Heart right ventricle (tissue), 16 donors: ENCODE measurements at places on chromosomes 12 and 14.
A peak's percentile ranks its signal among the peaks of the same experiment; 100 is the strongest.

DNA sequence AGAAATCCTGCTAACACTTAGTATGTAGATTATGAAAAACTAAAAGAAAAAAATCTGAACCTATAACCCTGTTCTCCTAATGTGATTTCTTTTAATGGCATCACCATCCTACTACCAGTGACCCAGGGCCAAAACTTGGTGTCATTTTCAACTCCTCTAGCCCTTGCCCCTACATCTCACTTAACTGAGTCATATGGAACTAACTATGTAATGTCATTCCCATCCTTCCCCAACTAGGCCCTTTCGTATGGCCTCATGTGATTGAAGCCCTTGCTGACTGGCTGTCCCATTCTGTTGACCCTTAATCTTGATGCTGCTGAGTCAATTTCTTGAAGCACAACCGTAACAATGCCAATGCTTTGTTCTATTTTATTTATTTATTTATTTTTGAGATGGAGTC is 7.6 kb downstream of the DMAC2L start:
- DNase-seq: no peak

DNA sequence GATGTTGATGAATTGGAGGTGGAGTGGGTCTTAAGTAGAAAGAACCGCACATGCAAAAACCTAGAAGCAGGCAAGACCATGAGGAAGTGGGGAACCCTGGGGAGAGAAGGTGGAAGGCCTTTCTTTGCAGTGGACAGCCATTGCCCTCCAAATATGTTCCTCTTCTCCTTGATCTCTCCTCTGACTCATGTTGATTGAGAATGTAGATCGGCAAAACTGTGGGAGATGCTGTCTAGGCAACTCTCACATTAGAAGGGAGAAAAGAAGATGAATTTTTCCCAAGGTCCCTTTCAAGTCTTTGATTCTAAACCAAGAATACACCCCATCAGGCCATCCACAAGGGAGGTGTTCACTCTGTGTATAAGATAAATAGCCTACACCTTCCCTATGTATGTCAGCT is 257.5 kb downstream of the MSRB3 start:
- DNase-seq: no peak

GRCh38 chr12:24201258-24201970 is 251.9 kb upstream of the SOX5 start:
- DNase-seq: no peak

DNA sequence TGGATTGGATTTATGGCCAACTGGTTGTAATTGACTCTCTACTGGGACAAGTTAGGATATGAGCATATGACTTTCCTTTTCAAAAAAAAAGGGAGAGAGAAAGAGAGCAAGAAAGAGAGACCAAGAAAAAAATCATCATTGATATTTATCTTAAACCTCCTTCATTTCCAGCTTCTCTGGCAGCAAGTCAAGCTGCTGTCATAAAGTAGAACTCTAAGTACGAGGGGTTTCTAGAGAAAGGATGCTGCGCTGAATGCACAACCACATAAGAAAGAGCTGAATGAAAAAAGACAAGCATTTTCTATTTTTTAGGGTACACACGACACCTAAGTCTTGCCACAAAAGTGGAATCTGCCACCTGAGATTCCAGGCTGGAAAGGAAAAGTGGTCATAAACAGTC is 182.6 kb downstream of the SLC25A21 start:
- DNase-seq: no peak

- no peak for DNase-seq
Observed at GRCh38 chr12:67046062-67046461, 223.1 kb upstream of the CAND1 start.

- DNase-seq: no peak
Observed at GRCh38 chr14:88482524-88482923, 72.3 kb downstream of the PTPN21 start.

DNA sequence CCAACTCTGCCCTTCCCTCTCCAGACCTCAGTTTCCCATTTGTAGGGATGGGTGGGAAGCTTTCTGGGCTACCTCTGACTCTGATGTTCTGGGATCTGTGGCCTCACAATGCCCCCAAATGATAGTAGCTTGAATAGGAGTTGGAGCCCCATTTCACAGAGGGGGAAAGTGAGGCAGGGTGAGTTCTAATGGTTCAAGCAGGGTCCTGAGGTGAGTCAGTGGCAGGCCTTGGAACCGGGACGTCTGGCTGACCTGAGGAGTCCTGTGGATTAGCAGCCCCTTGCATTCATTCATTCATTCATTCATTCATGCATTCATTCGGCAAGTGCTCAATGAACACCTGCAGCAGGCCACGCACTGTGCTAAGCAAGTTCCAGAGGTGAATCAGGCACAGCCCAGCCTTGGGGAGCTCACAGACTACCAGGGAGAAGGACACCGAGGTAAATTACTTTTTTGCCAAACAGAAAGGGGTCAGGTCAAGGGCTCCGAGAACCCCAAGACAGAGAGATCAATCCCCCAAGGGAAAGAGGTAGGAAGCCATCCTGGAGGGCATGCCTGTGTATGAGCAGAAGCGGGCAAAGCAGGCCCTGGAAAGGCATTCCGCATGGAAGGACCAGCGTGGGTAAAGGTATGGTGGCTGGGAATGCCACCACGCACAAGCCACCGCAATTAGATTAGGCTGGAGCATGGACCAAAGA is 818 bp upstream of the TMEM119 start:
- no peak for DNase-seq

DNA sequence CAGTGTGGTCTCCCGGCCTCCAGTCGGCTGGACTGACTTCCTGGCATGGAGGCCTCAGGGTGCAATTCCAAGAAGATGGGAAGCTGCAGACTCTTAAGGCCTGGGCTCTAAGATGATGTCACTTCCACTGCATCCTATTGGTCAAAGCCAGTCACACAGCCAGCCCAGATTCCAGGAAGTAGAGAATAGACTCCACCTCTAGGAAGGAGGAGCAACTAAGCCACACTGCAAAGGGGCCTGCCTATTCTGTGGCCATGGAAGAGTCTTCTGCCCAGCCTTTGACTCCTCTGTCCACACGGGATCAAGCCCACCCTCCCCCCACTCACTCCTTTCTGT is 103.9 kb upstream of the RFLNA start:
- DNase-seq: no peak

DNA sequence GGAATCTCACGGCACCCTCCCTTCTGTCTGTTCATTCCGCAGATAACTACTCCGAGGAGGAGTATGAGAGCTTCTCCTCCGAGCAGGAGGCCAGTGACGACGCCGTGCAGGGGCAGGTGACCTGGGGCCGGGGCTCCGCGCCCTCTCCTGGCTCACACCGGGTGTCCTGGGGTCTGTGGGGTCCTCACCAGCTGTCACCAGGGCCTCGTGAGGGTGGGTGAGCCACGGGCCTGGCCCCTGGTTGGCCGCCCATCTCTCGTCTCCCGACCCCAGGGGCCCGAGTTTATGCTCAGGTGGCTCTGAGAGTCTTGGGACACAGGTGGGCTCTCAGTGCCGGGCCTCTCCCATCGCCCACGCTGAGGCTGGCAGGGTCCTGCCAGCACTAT is 30.3 kb upstream of the TEX22 start:
- DNase-seq: peak; percentile 11

GRCh38 chr14:51367600-51367931 is 127.5 kb downstream of the TMX1 start:
- DNase-seq: no peak

GRCh38 chr12:132153501-132154340 is 9.5 kb downstream of the NOC4L start:
- DNase-seq: peak; percentile 63

DNA sequence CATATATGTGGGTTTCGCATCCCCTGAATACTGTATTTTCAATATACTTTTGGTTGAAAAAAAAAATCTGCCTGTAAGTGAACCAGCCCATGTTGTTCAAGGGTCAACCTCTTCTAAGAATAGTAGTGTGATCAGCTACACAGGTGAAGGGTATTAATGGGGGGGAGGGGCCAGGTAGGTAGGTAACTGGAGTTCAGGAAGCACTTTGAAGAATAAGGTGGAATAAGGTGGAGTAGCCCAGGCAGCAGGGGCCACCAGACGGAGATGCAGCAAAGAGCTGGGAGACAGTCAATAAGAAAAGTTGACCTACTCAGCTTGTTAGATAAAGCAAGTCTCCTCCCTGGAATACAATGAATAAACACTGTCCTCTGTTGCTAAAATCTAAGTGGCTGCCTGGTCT is 9.3 kb downstream of the LDHB start:
- no peak for DNase-seq

- no peak for DNase-seq
Observed at GRCh38 chr12:108697905-108698304, 33.4 kb downstream of the CORO1C start.

DNA sequence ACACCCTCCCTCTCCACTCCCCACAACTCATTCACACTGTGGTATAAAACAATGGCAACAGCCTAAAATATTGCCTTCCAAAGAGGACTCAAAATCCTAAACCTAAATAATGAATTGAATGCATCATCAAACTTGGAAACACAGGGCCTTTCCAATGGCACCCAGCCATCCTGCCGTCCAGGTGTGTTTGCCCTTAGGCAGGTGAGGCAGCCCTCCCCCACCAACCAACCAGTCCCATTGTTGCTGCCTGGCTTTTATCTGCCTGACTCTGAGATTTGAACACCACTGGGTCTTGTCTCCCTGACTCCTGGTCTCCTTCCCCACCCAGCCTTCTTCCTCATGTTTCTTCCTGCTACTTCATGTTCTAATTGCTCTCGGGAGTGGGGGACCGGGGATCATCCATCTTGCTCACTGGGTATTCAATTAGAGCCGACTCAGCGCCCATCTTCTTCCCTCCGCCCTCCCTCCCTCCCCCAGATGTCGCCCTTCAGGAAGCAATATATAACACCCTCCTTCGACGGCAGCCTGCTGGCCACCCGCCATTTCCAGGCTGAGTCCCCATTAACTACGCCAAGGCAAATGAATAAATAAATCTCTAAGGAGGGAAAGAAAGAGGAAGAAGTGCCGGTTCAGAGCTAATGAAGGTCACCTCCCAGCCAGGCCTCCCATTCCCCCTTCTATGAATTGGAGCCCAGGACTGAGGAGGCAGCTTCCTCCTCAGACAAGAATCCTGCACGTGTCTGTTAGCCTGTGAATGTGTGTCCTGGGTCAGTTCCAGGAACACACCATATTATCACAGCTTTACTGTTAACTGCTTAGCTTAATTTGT is 36.3 kb upstream of the NTF3 start:
- no peak for DNase-seq

DNA sequence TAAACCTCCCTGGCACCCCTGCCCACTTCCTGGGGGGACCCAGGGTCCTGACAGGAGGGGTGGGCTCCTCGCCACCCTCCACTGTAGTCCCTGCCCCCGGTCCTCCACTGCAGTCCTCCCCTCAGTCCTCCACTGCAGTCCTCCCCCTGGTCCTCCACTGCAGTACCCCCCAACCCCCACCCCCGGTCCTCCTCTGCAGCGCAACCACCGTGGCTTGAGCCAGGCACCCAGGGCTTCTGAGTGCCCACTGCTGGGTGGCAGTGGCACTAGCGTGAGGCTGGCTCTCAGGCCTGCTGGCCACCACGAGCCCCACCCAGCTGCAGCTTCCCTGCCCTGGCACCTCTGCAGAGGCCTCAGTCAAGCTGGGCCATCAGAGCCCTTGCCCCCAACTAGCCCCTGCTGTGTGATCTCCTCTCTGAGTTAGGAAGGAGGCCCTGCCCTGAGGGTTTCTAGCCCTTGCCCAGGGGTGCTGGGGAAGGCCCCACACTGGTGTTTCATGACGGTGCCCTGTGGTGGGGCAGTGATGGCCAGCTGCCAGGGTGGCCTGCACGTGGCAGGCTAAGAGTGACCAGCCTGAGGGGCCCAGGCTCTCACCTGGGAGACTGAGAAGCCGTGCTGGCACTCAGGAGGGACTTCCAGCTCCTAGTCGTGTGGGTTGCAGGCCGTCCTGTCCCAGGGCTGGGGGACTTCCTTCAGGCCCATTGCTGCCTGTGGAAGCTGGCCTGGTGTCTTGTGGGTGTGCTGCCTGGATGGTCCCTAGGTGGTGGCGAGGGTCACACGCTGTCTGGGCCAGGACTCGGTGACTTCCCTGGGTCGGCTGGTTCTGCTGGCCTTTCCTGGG is 9.7 kb downstream of the CEP170B start:
- DNase-seq: no peak

GRCh38 chr14:89616852-89617341 is 199.9 kb upstream of the FOXN3 start:
- DNase-seq: no peak

DNA sequence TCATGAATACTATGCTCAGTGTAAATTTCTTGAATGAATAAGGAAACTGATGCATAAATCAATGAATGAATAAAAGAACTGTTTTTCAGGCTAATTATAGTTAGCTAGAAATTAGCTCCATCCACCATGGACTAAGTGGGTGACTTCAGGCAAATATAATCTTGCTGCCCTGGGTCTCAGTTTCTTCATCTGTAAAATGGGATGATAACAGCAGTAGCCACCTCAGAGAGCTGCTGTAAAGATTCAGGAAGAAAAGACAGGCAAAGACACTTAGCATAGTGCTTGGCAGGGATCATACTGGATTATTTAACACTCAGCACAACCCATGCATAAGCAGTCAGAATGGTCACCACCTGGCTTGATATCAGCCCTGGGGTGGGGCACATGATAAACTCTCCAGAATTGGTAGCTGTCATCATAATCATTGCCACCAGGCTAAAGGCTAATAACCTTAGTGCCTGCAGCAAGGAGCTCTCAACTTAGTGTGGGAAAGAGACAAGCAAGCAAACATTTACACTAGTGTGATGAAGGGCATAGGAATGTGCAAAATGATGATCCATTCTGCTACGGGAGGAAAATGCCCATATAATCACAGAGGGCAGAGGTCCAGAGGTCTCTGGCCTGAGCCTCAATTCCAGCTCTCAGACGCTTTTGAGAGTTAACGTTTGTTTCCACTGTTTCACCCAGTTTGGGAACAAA is 234.7 kb upstream of the TBX3 start:
- no peak for DNase-seq

- no peak for DNase-seq
Observed at GRCh38 chr12:67697967-67698366, 49.4 kb downstream of the DYRK2 start.

- DNase-seq: no peak
Observed at GRCh38 chr12:56677680-56678079, 10.4 kb downstream of the PTGES3 start.

DNA sequence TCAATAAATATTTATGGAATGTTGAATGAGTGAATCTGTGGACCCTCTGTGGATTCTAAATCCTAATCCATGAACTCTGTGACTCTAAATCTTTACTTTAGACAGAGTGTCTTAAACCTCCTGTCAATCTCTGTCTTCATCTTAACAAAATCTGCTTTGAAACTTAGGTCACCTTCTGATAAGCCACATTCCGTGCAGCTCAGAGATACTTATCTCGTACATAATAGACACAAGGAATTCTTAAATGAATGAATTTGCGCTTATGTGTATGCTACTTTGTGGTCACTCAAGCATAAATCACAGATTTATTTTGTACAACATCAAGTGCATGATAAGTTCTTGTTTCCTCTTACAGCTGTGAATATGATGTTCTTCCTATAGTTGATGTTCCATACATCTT is 2.2 kb upstream of the KRAS start:
- DNase-seq: no peak

- no peak for DNase-seq
Observed at GRCh38 chr12:120055231-120056000, 61.1 kb downstream of the RAB35 start.

- no peak for DNase-seq
Observed at GRCh38 chr12:103268831-103269514, 226.8 kb downstream of the C12orf42 start.
